ENCODE measurements at places on chromosomes 6 and 20. TPM values are rescaled to one million over a fixed set of nuclear protein-coding genes. Genes with fewer than 3 reads are reported as not detected.
A peak's percentile ranks its signal among the peaks of the same experiment; 100 is the strongest.

Gene RARS2
- total RNA-seq: 26.8 TPM

Gene BANF2
- total RNA-seq: not detected

Gene PLN
- total RNA-seq: not detected

Gene HLA-DRA
- total RNA-seq: 25.8 TPM

Gene AGER
- 52.3 TPM for total RNA-seq

Gene ID1
- total RNA-seq: 0.72 TPM

Gene MRAP2
- total RNA-seq: not detected

Gene HFE
- total RNA-seq: 7.2 TPM

DNA sequence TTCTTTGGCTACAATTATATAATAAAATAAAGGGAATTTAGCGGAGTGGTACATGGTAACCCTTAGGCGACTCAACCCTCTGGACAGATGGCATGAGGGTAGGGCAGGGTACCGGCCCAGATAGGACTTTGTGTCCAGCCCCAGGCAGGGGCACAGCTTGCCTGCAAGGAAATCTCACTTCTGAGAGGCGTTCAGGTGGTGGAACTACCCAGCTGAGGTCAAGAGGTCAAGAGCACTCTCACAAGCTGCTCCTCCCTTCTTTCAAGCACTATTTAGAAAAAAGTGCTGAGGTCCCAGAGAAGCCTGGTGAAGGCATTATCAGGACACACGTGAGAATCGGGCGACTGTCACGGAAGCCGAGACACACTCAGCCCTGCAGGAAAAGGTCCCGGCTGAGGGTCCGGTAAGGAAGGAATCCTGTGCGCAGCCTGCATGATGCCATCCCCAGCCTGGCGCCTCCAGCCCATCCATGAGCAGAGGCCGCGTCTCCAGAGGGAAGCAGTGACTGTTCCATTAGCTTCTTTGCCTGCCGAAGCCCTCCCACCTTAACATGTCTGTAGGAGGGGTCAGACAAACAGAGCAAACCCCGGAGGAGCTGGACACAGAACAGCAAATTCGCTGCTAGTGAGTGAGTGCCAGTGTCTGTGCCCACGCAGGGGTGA lies 54.8 kb downstream of the WDR27 start:
- DNase-seq: no peak
- no peaks in the 10 kb centered on the region for H3K36me3 ChIP-seq
- H3K4me3 ChIP-seq: no peak overlapping the region
- H3K27me3 ChIP-seq: no peaks in the 10 kb centered on the region
- no peaks in the 10 kb centered on the region for H3K4me1 ChIP-seq

- peaks cover 33% of the 10 kb centered on the region for H3K4me1 ChIP-seq
- H3K4me3 ChIP-seq: no peak overlapping the region
- peaks cover 51% of the 10 kb centered on the region for H3K36me3 ChIP-seq
- no peak for DNase-seq
Measured at GRCh38 chr20:2656471-2657117, 4.2 kb downstream of the NOP56 start.

DNA sequence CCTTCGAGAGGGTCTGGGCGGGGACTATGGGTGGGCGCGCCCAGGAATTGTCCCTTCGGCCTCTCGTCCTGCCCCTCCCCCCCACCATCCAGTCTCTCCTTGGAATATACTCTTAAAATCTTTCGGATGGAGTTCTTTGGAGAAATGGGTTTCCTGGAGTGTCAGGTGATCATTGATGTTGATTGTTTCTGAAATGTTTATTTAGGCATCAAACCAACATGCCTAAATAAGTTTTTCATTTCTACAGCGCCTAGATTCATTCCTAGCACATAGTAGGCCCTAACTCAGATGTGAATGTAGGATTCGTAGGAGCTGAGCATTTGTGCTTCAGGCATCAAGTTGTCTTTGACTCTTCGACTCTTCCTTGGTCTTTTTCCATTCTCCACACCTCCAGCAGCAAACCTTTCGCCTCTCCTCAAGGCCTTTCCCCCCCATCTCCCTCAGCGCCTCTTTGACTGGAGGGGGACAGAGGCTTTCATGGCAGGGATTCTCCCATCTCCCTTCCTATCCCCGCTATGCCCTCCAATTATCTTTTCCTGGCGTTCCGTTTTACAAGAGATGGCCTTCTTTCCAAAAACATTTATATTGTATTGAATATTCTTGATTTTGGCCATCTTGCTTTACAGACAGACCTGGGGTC lies 610 bp downstream of the CASP8AP2 start:
- DNase-seq: no peak
- peak overlapping the region; percentile 99 for H3K4me3 ChIP-seq
- H3K36me3 ChIP-seq: peaks cover 24% of the 10 kb centered on the region
- no peaks in the 10 kb centered on the region for H3K27me3 ChIP-seq
- peak overlapping the region; percentile 99 for H3K27ac ChIP-seq

- H3K27ac ChIP-seq: no peak overlapping the region
- peaks cover 4% of the 10 kb centered on the region for H3K27me3 ChIP-seq
- no peaks in the 10 kb centered on the region for H3K36me3 ChIP-seq
- no peaks in the 10 kb centered on the region for H3K4me1 ChIP-seq
- no peak overlapping the region for H3K4me3 ChIP-seq
Measured at GRCh38 chr20:10297684-10298240, 79.1 kb downstream of the SNAP25 start.

DNA sequence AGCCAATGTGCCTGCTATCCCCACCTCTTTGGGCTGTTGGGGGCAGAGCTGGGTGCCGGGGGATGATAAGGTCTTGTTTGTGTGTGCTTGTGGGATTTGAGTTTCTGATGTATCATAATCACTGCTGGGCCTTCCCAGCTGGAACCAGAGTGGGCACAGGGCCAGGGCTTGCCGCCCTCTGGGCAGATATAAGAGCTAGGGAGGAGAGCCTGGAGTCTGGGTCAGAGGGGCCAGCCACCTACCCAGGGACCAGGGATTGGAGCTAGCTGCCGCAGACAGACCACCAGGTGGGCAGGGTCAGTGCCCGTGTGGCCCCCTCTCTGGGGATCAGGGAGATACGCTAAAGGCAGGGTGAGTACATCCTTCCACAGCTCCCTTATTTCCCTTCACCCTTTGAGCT lies 3.1 kb upstream of the TLDC2 start:
- no peaks in the 10 kb centered on the region for H3K36me3 ChIP-seq
- no peak overlapping the region for H3K27ac ChIP-seq
- H3K27me3 ChIP-seq: no peaks in the 10 kb centered on the region
- no peak for DNase-seq
- no peak overlapping the region for H3K4me3 ChIP-seq

GRCh38 chr6:50698546-50698945 lies 14.8 kb upstream of the TFAP2D start:
- H3K27me3 ChIP-seq: no peaks in the 10 kb centered on the region
- no peak overlapping the region for H3K4me3 ChIP-seq
- H3K4me1 ChIP-seq: no peaks in the 10 kb centered on the region
- H3K36me3 ChIP-seq: no peaks in the 10 kb centered on the region

GRCh38 chr20:18973529-18974173 lies 160.1 kb downstream of the SCP2D1 start:
- H3K36me3 ChIP-seq: no peaks in the 10 kb centered on the region
- DNase-seq: no peak
- no peak overlapping the region for H3K27ac ChIP-seq
- H3K4me3 ChIP-seq: no peak overlapping the region
- H3K4me1 ChIP-seq: no peaks in the 10 kb centered on the region
- no peaks in the 10 kb centered on the region for H3K27me3 ChIP-seq

DNA sequence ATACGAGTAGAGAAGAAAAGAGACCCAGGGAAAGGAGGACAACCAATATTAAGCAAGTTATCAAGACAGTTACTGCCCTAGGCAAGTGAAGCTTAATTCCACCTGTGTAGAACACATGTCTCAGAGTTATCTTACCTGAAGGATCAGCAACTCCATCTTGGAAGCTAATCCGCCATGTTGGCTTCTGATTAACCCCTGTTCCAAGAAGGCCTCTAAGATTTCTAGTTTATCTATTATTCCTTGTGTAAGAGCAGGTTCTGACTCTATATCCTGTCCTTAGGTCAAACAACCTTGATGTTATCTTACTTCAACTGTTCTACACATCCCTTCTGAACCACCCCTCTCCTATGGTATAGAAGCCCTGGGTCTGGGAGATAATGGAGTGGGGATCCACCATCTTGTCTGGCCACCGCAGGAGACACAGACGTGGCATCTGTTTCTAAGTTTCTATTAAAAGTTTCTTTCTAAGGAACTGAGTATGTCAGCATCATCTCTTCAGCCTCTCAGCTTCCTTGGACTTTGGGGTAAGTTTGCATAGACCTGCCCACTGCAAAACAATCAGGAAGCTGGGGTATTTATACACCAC lies 27.7 kb upstream of the PTPN1 start:
- H3K4me3 ChIP-seq: peak overlapping the region; percentile 95
- peak overlapping the region; percentile 95 for H3K27ac ChIP-seq
- DNase-seq: no peak
- H3K27me3 ChIP-seq: no peaks in the 10 kb centered on the region
- H3K4me1 ChIP-seq: peaks cover 30% of the 10 kb centered on the region

DNA sequence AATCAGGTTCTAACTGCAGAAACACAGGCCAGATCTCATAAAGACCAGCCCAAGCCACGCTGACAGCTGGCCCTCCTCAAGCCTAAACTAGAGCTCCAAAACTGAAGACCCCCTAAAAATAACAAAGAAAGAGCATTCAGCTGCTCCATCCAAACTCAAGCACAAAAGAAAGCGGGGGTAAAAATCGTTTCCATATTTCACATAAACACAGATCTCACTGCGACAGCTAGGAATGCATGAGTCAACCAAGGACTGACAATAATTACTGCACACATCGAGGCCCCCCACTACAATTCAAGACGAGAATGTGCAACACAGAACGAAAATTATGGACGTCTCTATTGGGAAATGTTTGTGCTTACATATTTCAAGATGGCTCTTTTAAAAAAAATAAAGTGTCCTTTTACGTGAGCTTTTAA lies 31.1 kb downstream of the CNKSR3 start:
- H3K27ac ChIP-seq: no peak overlapping the region
- no peak for DNase-seq
- H3K4me3 ChIP-seq: no peak overlapping the region
- H3K36me3 ChIP-seq: no peaks in the 10 kb centered on the region
- peaks cover 6% of the 10 kb centered on the region for H3K27me3 ChIP-seq

DNA sequence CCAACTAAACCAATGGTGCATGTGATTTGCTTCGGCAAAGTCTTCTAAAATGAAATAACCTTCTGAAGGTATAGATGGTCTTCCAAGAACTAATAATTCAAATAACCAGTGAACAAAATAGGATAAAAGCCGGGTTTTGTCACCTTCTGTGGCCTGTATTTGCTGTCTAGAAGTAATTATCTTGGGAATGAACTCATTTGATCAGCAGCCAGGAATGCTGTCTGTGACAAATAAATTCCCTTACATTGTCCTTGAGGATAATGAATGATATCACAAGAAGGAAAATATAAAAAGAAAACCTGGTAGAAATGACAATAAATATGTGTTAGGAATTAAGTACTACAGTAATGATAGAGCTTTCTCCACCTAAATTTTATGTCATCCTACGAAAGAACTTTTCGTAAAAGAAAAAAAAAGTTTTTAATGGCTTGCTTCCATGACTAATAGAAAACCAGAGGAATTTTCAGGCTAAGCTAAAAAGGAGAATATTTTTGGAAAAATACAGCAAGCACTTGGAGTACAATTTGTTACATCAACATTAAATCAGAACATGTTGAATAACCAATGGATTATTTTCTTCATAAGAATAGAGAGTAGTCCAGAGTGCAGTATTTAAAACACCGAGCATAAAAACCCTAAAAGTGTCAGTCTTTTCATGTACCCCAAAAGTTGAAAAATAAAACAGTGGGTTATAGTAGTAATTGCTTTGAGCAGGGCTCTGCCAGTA lies 247.7 kb downstream of the TBC1D7 start:
- H3K27me3 ChIP-seq: peaks cover 4% of the 10 kb centered on the region
- H3K4me3 ChIP-seq: no peak overlapping the region
- no peak overlapping the region for H3K27ac ChIP-seq
- no peaks in the 10 kb centered on the region for H3K36me3 ChIP-seq
- no peak for DNase-seq

DNA sequence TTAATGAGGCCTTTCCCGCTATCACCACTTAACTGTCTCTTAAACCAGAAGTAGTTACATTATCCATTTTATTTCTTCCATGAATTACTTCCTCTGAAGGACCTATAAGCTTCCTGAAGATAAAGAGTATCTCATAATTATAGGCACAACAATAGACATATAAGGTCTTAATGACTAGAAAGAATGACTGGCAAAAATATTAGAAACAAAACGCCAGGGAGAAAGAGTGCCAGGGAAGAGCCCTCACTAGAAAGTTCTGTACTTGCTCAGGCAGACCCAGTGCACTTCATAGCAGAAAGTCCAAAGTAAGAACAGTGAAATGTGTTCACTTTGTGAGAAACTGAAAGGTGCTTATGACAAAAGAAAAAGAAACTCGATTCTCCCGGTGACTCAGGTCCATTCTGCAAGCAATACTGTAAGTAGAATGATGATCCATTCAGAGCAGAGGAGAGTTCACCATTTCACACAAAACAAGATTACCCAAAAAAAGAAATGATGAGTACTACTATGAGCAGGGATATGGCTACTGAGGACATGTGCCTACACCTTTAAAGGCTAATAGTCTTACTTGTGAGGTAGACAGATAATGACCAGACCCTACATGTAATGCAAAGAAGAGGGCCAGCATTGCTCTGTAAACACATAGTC lies 5.5 kb downstream of the ZNF334 start:
- peaks cover 2% of the 10 kb centered on the region for H3K27me3 ChIP-seq
- H3K36me3 ChIP-seq: peaks cover 46% of the 10 kb centered on the region
- DNase-seq: no peak
- H3K27ac ChIP-seq: no peak overlapping the region

- peaks cover 32% of the 10 kb centered on the region for H3K36me3 ChIP-seq
- H3K27ac ChIP-seq: no peak overlapping the region
- no peak overlapping the region for H3K4me3 ChIP-seq
- DNase-seq: no peak
Measured at GRCh38 chr6:144159223-144159622, 8.9 kb downstream of the STX11 start.

DNA sequence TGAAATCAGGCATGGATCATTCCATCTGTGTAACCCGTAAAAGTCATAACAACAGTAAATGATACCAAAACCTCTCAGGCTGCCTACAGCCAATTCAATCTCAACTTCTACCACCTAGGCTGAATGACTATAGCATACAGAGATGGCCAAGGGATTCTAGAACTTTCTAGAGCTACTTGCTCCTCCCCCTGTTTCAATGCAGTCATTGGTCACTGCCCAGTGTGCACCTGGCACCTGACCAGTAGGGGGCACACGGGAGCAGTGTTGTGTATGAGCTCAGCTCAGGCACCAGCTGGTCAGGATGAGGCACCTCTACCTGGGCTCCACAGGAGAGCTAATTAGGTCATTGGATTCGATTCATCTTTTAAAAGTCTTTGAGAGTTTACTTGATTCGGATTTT lies 86.2 kb downstream of the PLEKHG1 start:
- peaks cover 2% of the 10 kb centered on the region for H3K27me3 ChIP-seq
- no peak overlapping the region for H3K4me3 ChIP-seq
- no peaks in the 10 kb centered on the region for H3K36me3 ChIP-seq
- H3K4me1 ChIP-seq: peaks cover 2% of the 10 kb centered on the region
